Activated naive CD8-positive, alpha-beta T cell treated with anti-CD3 and anti-CD28 coated beads, Interleukin-2, amount 10 ng/mL, durations not matched to agents 7 days and 5 days (primary cell): ENCODE measurements at places on chromosomes 6 and 20. TPM values are rescaled to one million over a fixed set of nuclear protein-coding genes. Genes with fewer than 3 reads are reported as not detected.
A peak's percentile ranks its signal among the peaks of the same experiment; 100 is the strongest.

RNF217 gene
- 0.08 TPM for total RNA-seq

TPBG gene
- total RNA-seq: 0.11 TPM

SEL1L2 gene
- total RNA-seq: not detected

PTGIS gene
- 0.39 TPM for total RNA-seq

GMNN gene
- total RNA-seq: 50.1 TPM

TREM1 gene
- not detected for total RNA-seq

HCRTR2 gene
- total RNA-seq: not detected

GRCh38 chr6:137191670-137192069, 18.2 kb upstream of the IL22RA2 start:
- no peak for DNase-seq

- peak; percentile 61 for DNase-seq
Observed at GRCh38 chr20:2451939-2452732, 18.5 kb downstream of the SNRPB start.
